ENCODE measurements at places on chromosomes 2 and 18. TPM values are rescaled to one million over a fixed set of nuclear protein-coding genes. Genes with fewer than 3 reads are reported as not detected.

Gene DHRS9
- not detected for total RNA-seq

Gene RALB
- total RNA-seq = 16.6 TPM

GRCh38 chr2:150919901-150920300, 341.8 kb downstream of the RBM43 start:
- DNase-seq = no peak

DNA sequence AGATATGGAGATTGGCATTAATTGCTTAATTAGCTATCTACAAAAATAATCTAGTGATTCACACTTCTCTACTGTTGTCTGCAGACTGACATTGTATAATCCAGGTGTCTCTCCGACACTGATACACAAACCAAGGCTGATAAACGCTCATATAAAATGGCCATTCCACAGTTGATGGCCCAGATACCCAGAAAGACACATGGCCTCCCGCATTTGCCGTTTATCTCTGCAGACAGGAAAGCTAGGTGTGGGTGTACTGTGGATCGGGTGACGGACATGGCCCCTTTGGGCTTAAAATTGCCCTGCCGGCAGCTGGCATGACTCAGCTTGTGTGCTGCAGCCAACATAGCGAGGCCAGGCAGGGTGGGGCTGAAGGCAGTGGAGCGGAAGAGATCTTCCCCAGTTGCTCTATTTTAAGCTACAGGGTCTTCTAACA, 18.5 kb downstream of the PMAIP1 start:
- DNase-seq = peak; percentile 22

- DNase-seq = no peak
These were observed 51.3 kb downstream of the GTF2A1L start for GRCh38 chr2:48668992-48669391.

GRCh38 chr18:79528846-79529245, 133.1 kb downstream of the NFATC1 start:
- DNase-seq = peak; percentile 73

GRCh38 chr2:197179744-197180498, 130.7 kb downstream of the ANKRD44 start:
- DNase-seq = no peak

- peak; percentile 58 for DNase-seq
These were observed 514 bp downstream of the BCL2L11 start for GRCh38 chr2:111121028-111121827.

GRCh38 chr2:173997753-173998152, 32.6 kb upstream of the SP3 start:
- DNase-seq = no peak

DNA sequence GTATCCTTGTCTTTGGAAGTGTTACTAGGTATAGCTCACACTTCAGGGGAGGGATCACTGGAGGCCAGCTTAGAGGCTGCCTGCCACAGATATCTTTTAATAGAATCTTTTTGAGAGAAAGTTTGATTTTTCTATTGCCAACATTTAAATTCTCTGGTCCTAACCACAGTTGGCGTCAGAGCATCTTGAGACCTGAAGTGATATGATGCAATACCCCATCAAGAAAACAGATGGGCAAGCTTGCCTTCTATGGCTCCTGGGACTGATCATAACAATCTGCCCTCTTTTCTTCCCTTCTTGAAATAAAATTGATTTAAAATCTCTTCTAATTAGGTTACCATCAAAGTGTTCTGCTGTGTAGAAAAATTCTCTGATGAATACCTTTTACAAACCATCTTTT, 105.5 kb upstream of the ACKR3 start:
- no peak for DNase-seq

GRCh38 chr2:67039517-67040103, 357.5 kb upstream of the ETAA1 start:
- no peak for DNase-seq

GRCh38 chr2:211930331-211930730, 608.3 kb downstream of the ERBB4 start:
- DNase-seq = no peak

All from activated naive CD8-positive, alpha-beta T cell treated with anti-CD3 and anti-CD28 coated beads for 36 hours (primary cell).